ENCODE measurements at places on chromosomes 2 and 18.

- DNase-seq, result no peak
Measured at GRCh38 chr2:191836853-191837769, 9.8 kb downstream of the CAVIN2 start.

DNA sequence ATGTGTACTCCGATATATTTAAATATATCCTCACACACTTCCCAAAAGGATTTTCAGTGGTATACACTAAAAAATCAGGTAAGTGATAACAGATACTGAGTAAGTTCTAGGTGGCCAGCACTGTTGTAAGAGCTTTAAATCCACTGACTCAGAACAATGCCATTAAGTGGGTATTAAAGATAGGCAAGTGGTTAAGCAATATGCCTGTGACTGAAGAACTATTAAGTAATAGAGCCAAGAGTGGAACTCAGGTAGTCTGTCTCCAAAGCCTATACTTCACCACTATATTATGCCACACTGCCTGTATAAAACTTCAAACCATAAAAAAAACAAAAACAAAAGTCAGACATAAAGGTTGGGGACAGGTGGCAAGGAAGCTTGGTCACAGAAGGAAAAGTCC lies 37.2 kb downstream of the THUMPD2 start:
- DNase-seq, result no peak

GRCh38 chr2:202965810-202966460 lies 48.7 kb upstream of the NBEAL1 start:
- no peak for DNase-seq

DNA sequence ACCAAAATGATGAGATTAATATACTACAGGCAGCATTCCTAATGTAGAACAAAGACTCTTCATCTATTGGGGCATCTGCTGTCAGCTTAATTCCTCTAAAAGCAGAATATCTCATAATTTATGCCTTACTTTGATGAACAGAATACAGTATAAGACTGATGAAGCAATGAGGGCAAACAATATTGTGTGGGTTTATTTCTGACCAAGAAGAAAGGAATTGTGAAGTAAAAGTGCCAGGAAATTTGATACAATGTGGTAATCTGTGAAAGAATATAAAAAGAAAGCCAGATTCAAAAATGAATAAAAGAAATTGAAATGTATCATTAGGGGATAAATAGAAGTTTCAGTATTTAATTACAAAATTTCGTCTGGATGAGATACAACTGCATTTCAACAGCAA lies 78.8 kb upstream of the TTC21B start:
- no peak for DNase-seq

DNA sequence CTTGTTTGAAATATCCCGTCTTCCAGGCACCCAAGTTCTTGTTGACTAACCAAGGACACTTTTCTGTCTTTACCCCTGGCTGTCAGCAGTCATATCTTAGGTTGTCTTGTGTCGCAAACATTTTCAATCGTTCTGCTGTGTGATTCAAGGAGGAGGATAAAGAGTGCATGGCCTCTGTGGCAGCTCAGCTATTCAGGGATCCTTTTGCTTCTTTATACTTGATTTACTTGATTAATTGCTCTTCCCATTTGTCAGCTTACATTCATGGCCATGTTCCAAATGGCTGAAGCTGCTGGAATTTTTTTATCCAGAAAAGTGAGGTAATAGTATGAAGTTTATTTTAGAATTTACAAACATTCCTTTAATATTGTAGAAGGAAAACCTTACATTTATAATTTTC lies 97.3 kb upstream of the FZD5 start:
- no peak for DNase-seq

DNA sequence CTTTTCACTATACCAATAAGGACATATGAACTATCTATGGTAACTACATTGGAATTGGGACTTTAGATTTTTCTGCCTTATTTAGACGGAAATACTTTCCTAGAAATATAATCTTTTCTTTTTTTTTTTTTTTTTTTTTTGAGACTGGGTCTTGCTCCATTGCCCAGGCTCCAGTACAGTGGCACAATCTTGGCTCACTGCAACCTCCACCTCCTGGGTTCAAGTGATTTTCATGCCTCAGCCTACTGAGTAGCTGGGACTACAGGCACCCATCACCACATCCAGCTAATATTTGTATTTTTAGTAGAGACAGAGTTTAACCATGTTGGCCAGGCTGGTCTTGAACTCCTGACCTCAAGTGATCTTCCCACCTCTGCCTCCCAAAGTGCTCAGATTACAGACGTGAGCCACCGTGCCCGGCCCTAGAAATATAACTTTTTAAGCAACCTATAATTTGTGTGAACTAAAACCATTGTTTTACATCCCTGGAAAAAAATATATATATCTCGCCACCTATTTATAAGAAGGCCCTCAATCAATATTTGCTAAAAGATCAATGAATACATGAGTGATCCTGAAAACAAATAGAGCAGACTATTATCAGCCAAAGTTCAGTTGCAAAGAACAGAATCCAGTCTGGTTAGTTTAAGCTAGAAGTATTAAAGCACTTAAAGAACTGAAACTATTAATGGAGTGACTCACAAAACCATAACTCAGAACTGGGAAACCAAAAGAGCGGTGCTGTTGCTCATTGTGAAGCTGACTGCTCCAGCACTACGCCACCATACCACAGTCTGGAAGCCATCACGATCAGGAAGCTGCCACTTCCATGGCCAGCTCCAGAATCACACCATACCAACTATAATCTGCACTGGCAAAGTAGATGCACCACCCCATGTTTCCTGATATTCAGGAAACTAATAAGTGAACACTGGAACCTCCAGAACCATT lies 8.4 kb upstream of the HNRNPLL start:
- no peak for DNase-seq

DNA sequence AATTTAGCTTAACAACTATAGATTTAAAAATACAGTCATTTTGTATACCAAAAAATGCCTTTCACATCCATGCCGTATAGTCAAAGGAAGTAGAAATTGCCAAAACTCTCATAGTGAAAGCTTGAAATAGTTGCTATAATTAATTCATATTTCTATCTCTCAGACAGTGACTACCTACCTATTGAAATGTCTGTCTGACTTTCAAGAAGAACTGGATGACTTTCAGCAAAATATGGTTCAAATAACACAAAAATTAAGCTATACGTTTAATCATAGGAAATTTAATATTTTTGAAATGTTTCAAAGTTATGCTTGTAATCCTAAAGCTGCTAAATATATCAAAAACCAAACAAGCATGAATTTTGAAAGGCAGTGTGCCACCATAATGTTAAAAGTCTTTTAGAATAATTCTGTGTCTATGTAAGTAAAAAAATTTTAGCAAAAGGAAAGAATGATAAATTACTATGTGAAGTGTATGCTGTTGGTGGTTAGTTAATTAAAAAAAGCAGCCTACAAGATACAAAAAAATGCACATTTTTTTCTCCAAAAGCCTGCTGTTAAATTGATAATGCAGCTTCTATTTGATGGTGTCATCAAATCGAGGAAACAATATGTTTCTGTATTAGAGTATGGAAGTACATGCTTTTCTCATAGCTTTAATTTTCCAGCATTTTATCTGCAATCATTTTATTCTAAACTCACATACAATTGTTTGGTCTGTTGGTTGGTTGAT lies 57.7 kb upstream of the ST6GAL2 start:
- no peak for DNase-seq

- no peak for DNase-seq
Measured at GRCh38 chr2:204665771-204666170, 120.5 kb downstream of the PARD3B start.

DNA sequence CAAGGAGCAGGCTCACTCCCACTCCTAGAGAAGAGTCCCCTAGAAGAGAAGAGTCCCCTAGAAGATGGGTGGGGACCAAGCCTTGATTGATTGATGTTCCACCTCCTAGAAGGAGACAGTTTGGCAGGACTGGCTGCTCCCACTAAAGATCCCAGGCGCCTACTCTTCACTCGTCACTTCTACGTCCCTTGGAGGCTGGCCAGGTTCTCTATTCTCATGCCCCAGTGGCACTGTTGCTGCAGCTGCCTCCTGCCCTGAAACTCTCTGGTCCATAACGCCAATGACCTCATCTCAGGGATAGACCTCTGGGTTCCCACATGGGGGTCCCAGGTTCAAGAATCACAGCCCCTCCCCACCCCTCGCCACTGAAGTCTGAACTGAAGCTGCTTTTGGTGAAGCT lies 2.5 kb upstream of the SP140L start:
- no peak for DNase-seq
